ENCODE measurements at places on chromosomes 1 and 21.

- no peak for DNase-seq
These were observed 51.0 kb downstream of the COL18A1 start for GRCh38 chr21:45455674-45456583.

GRCh38 chr1:48291421-48291820 lies 68.9 kb downstream of the SLC5A9 start:
- DNase-seq = no peak

GRCh38 chr1:205947024-205947423 lies 3.8 kb upstream of the SLC26A9 start:
- no peak for DNase-seq

- DNase-seq = no peak
These were observed 36.1 kb downstream of the SORT1 start for GRCh38 chr1:109361649-109362048.

DNA sequence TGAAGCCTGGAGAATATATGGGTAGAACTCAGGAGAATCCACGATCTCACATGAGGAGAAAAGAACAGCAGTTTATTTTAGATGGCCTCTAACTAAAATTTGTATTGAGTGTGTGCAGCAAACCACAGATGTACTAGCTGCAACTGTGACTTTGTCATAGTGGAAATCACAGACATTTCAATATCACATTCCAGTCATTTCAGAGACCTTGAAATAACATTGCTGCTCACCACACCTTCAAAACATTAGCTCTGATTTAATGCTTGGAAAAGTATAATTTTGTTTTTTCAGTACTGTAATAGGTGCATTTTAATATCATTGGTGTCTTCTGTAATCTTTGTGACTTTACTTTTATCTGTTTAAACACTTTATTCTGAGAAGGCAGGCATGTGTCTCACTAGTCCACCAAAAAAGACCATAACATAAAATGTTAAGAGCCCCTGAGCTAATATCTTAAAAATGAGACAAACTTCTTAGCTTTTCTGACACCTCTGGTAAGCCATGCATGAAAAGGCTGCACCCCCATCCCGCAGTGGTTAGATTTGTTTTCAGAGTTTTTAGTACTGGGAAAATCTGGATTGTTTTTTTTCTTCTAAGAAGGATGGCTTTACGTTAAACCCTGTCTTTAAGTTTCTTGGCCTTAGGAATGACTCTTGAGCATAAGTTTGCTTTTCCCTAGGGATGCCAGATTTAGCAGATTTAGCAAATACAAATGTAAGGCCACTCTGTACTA lies 30.1 kb downstream of the KCNJ15 start:
- DNase-seq = no peak

DNA sequence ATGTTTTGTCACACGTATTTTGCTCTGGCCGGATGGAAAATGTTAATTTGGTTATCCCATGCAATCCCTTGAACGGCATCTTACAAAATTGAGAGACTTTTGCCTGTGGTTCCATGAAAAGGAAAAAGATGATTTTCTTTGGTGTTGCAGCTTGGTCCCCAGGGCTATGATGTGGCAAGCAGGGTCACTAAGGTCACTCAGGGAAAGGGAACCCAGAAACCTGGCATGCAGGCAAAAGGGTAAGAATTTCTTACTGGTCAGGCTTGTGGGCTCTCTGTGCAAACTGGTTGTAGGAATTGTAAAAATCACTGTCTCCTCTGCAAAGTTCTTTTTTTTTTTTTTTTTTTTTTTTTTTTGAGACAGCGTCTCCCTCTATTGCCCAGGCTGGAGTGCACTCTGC lies 48.4 kb upstream of the NBPF3 start:
- no peak for DNase-seq

DNA sequence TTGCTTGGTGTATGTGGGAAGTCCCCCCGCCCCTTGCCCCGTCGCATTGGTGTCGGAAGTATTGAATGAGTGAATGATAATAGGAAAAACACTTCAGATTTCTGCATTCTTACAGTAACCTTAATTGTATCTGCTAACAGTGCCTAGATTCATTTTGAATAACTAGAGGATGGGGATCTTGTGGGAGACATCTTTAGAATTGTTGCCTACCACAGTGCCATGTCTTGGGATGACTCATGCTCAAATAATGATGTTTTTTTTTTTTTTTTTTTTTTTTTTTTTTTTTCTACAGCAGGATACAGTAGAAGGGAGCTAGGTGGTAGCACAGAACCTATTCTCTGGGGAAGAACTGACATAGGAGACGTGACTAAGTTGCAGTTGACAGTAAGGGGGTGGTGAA lies 237.9 kb downstream of the USP25 start:
- no peak for DNase-seq

DNA sequence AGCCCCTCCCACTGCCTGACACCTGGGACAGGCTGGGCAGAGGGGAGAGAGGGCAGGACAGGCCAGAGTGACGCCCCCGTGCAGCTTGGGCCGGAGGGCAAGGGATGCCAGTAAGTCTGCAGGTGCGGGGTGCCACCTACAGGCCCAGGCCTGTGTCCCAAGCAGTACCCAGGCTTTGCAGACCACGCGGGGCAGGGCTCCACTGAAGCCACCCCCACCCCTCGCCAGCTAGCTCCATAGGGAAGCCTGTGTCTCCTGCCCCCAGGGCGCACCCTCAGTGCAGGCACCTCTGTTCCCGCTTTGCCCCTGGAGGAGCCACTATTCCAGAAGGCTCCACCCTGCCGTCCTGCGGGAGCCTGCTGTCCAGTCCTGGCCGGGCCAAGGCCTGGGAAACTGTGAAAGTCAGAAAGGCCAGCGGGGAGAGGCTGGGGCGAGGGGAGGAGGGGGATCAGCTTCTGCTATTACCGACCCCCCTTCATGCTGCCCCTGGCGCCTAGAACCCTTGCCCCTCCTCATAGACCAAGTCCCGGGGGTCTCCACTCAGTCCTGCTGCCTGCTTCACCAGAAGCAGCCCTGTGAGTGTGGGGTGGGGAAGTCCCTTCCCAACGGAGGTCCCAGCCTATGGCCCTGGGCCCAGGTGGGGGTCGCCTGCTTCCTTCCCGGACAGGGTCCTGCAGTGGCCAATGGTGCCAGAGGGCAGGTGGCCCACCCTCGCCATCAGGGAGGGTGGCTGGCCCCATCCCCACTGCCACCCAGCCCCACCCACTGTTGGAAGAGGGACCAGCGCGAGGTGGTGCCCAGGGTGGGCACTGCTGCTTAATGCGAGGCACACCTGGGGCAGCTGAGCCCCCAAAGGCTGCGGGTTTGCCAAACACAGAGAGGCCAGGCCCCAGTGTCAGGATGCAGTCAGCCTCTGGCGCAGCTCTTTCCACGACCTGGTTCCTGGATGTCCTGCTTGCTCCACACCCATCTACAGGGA lies 54.4 kb downstream of the KCNAB2 start:
- DNase-seq = no peak

- DNase-seq = peak; percentile 15
These were observed 33.3 kb upstream of the SUCO start for GRCh38 chr1:172499636-172500141.

DNA sequence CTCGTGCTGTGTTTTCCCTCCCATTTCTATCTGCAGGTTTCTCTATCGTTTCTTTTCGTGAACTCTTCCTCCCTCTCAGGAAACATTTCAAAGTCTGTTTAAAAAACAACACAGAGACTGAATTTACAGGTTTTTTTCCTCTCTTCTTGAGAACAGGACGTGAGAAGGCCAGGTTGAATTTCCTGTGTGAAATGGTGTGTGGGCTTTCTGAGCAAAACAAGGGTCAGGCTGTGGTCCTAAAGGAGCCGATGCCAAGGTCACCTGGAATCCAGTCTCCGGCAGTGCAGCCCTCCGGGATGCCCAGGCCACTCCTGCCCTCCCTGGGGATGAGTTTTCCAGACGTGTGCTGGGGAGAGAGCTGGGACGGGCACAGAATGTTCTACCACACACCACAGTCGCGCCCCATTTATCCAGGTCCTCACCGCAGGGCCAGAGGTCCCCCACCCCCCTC lies 62.7 kb upstream of the RUNX3 start:
- no peak for DNase-seq

- DNase-seq = no peak
These were observed 19.4 kb downstream of the PLEKHA6 start for GRCh38 chr1:204340081-204340889.

- DNase-seq = no peak
These were observed 35.5 kb downstream of the SH3GLB1 start for GRCh38 chr1:86739648-86740509.

- DNase-seq = no peak
These were observed 824 bp upstream of the IFI44L start for GRCh38 chr1:78619446-78619802.

DNA sequence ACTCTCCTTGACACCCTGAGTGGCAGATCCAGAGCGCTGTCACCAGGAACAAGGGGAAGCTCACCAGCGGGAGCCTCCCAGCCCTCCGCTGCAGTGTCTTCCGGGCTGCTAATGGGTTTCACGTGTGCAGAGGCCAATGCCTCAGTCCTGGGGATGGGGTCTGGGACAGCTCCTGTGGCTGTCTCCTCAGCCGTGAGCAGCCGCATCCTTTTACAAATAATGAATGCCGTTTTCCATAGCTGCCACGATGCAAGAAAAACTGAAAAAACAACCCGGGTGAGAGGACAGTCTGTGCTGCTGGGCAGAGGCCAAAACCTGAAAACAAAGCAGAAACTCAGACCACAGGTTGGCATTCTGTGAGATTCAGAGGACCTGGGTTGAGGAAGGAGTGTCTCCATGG lies 212.2 kb upstream of the RAB4A start:
- DNase-seq = no peak

GRCh38 chr1:94113589-94114226 lies 7.2 kb downstream of the ABCA4 start:
- no peak for DNase-seq

- DNase-seq = no peak
These were observed 39.7 kb downstream of the TOMM20 start for GRCh38 chr1:235088907-235089306.

DNA sequence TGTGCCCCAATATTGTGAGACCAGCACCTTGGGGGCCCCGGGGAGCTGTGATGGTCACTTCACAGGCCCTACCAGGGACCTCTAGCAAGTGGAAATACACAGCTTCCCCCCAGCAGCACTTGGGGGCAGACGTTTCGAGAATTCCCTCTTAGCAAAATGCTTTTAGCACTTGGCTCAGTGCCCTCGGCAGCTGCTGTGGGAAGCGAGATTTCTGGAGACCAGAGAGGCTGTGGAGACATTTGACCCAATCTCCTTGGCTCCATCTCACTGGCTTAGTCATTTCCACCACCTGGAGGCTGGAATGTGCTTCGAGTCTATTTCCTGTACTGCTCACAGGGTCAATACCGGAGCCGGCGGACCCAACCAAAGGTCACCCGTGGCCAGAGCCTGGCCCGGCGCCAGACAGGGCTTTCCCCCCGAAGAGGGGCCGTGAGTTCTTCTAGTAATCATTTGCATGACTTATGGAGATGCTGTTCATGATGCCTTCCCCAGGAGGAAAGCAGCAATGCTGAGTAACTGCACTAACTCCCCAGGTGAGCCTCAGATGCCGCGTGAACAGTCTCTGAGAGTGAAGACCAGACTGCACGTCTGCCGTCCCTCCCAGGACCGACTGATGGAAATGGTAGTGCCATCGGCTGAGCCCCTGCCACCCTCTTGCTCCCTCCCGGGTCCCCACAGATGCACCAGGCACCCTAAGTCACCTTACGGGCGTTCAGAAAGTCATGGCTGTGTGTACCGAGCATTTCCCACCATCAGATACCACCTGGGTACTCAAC lies 4.4 kb upstream of the C2CD2 start:
- no peak for DNase-seq

GRCh38 chr1:196180847-196181593 lies 427.2 kb downstream of the KCNT2 start:
- DNase-seq = no peak

DNA sequence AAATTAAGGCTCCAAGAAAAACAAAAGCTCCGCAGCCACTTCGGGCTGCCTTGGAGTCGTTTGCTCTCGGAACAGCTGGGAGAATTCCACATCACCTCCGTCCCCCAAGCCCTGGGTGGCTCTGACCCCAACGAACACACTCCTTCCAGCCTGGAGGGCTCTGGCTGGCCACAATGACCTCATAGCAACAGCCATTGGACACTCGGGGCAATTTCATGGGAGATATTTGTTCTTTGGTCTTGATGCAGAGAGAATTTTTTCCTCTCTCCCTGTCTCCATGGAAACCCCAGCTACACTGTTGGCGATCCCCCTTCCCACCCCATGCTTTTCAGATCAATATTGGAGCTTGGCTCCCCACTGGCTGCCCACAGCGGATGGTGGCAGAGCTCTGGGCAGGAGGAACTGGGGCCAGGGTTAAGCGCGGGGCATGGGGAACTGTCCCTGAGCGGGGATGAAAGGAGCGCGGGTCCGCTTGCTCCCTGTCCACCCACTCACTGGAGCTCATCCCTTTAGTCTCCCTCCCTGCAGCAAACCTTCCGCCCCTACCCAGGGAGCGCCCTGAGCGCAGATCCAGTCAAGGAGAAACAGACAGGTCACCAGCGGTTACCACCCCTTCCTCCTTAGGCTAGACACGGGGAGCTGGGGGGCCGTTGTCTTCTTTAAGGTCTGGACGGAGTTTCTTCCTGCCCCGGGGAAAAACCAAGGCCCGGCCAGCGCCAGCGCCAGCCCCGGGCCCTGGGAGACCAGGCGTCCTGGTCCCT lies 1.2 kb downstream of the WNT4 start:
- no peak for DNase-seq

DNA sequence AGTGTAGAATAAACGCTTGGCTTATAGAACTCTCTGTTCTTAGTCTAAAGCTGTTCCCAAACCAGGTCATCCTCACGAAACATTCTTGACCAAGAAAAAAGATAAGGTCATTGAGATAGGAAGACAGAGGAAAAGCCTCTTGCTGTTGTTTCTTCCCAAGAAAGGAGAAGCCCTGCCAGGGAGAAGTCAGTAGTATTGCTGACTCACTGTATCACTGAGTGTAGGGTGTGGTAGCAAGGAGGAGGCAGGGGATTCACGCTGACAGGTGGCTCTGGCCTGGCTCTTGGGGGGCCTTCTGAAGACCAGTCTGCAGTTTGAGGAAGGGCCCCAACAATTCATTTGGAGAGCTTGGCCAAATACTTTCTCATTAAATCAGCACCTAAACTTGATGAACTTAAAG lies 97.8 kb downstream of the CD247 start:
- no peak for DNase-seq

DNA sequence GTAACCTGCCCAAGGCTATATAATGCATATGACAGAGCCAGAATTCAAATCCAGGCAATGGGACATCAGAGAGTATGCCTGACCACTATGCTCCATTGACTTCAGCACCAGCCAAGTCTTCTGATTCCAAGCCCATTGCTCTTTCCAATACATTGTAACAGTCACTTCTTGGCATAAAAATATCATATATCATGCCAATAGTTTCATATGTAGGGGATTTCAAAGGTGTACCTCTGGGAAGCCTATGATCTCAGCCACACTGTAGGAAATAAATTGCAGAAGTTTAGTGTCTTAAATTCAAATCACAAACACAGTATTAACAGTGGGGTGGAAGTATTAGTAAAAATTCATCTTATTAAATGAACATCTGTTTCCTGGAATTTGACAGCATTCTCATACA lies 30.0 kb upstream of the ROR1 start:
- no peak for DNase-seq
